Iris pigment epithelial cell (primary cell): ENCODE measurements at places on chromosomes 4 and X.

GRCh38 chr4:40850496-40850895, 100.7 kb downstream of the NSUN7 start:
- DNase-seq = peak; percentile 23

DNA sequence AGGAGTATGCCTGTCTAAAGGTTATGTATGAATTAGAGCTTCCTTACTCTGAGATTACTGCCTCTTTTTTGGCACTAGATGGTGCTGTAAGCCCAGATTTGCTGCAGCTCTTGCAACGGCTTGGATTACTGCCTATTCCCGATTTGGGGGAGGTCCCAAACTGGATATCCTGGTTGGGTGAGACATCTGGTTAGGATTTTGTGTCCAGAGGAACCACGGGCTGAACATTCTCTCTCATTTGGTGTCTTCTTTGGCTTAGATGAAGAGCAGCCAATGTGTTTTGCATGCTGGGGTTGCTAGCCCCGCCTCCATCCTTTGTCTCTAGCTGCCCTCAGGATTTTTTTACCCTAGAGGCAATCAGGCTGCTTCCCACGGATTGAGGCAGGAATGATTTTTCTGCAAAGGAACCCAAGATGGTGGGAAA, 31.9 kb downstream of the F8A1 start:
- DNase-seq = peak; percentile 73

- DNase-seq = no peak
Observed at GRCh38 chrX:79630033-79631009, 263.2 kb upstream of the ITM2A start.

GRCh38 chr4:88616275-88617150, 24.2 kb downstream of the HERC3 start:
- DNase-seq = peak; percentile 91

GRCh38 chrX:30938295-30938694, 49.2 kb upstream of the TAB3 start:
- no peak for DNase-seq

- peak; percentile 51 for DNase-seq
Observed at GRCh38 chr4:146370841-146371240, 150.9 kb downstream of the SLC10A7 start.

DNA sequence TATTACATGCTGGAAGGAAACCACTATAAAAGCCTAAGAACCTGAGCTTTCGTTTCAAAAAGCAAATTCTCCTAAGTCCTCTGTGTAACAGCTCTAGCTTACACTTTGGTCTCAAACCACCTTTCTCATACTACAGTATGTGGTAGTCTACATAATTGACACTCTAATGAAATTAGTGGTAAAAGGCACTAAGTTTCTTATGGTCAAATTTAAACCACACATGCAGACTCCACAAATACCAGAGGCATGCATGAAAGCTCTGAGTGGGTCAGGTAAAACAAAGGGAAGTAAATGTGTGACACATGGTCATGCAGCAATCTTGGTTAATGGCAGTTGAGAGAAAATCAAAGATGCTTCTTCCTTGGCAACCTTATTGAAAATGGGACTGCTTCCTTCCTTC, 187.8 kb downstream of the CCNG2 start:
- DNase-seq = no peak

GRCh38 chrX:53281321-53281822, at the start of gene IQSEC2:
IQSEC2 (minus strand) TSS chrX:53281584.
- DNase-seq = peak; percentile 83

GRCh38 chr4:76212851-76213414, 691 bp downstream of the SCARB2 start:
- peak; percentile 65 for DNase-seq
